ENCODE measurements at places on chromosomes 1 and 21.

- no peak for DNase-seq
These were observed 3.5 kb downstream of the HSPG2 start for GRCh38 chr1:21933397-21934248.

- no peak for DNase-seq
These were observed 33.8 kb upstream of the ERO1B start for GRCh38 chr1:236315518-236315917.

DNA sequence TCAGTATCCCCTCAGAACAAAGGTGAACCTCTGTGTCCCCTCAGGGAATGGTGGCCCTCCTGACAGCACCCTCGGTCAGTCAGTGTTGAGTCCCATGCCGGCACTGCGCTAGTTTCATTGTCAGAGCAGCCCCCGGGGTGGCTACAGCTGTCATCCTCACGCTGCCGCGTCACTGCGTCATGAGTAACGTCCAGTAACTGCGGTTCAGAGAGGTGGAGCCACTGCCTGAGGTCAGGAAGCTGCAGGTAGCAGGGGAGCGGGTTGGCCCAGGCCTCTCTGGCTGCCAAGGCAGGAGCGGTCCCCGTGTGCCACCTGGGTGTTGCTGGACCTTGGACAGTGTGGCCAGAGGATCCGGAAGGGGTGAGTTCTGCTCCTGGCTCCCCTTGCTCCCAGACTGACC, 20.2 kb upstream of the WNT4 start:
- no peak for DNase-seq

GRCh38 chr1:160767395-160768294, 28.3 kb upstream of the LY9 start:
- DNase-seq, result no peak

DNA sequence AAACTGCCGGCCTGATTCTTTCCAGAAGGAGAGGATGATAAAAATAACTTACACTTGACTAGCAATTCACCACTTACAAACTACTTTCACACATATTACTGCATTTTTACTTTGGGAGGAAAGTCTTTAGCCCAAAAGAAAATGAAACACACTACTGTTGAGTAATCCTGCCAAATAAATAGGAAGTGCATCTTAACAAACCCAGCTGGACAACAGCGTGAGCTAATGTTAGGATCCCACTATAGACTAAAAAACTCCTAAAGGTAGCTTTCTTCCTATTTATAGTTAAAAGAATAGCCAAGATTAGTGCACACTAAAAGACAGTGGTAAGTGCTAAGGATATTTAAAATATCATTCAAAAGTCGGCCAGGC, 83.8 kb downstream of the HSF2BP start:
- DNase-seq, result no peak

DNA sequence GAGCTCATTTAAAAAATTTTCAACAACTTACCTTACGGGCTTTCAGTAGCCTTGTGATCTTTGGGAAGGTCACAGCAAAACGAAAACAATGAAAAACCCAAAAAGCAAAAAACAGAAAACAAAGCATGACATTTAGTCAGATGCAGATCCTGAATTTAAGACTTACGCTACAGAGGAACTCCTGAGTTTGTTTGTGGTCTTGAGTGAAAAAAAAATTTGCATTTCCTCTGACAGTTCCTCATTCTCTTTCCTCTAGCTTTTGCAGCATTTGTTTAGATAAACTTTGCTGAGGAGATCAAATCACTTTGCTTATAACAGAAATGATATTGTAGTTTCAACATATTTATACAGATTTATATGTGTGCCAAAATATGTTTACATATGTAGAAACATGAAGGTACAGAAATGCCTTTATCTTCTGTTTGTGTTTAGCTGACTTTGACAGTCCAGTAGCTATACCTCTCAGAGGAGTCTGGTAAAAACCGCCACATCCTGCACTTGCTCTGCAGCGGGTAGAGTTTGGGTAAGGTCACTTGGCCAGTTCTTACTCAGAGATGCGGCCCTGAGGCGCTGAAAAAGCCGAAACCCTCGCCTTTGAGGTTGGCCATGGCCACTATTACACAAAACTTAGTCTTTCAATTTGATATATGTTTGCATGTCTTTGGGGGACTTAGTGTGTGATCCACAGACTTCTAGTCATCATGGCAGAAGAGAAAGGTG, 142.5 kb downstream of the TNR start:
- DNase-seq, result no peak

- no peak for DNase-seq
These were observed 120.2 kb downstream of the NR5A2 start for GRCh38 chr1:200147742-200148141.

DNA sequence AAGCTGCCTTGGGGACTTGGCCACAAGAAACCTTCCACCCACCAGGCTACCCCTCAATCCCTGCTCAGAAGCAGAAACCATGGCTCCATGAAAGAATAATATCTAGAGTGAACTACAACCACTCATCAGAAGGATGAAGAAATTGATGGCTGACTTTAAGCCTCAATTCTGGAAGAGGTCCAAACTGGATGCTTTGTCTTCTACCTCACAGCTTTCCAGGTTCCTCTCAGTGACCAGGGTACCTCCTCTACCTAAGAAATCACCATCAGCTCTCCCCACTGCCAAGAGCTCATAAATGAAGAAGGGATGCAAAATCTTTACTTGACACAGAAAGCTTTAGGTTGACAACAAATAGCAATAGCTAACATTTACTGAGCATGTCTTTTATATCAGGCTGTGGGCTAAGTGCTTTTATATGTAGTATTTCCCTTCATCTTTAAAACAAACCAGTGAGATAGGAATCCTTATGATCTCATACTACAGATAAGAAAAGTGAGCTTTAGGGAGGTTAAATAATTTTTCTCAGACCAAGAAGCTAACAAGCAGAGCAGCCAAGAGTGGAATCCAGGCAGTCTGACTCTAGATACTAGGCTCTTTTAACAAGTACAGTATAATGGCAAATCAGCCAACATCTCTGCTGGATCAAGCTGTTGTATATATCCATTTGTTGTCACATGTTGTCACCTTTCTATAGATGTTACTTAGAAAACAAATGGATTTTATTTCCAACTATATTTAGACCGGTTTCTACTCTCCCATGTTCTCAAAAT, 243.0 kb upstream of the SGIP1 start:
- DNase-seq, result no peak

All from erythroblast (primary cell).